ENCODE measurements at places on chromosomes 7 and 10.

- DNase-seq: no peak
These were observed 9.2 kb downstream of the ITPRIP start for GRCh38 chr10:104328896-104329710.

DNA sequence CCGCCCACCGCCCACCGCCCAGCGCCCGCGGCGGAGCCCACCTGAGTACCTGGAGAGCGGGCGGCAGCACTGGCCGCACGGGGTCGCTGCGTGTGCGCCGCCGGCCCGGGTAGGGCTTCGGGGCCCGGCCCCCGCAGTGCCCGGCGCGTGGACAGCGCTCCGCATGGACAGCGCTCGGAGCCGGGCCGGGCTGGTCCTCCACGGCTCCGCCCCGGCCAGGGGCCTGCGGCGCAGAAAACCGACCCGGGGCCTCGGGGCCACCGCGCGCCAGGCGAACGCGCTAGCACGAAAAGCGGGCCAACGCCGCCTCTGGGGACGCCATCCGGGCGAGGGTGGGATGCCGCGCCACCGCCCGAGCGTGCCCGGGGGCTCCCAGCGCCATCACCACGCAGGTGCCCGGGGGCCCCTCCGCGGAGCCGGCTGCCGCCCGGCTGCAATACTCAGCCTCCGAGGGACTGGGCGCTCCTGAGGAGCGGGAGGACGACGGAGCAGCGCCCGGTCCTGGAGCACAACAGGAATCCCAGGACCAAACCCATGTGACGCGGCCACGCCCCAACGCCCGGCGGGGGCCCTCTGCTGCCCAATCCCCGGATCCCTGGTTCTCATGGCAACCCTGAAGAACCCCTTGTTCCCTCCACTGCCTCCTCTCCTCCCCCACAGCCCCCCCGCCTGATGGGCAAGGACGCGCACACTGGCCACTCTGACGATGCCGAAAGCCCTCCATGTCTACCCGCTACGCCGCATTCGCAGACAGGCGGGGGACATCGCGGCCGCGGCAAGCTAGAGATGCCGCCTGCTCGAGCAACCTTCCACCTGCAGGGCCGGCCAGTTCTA is at the start of gene GRB10:
Gene GRB10 (minus strand): TSS at position 522 of the 834 bp plus-strand sequence. CDS start 50,574 bp downstream, outside the sequence.
- peak; percentile 84 for DNase-seq

DNA sequence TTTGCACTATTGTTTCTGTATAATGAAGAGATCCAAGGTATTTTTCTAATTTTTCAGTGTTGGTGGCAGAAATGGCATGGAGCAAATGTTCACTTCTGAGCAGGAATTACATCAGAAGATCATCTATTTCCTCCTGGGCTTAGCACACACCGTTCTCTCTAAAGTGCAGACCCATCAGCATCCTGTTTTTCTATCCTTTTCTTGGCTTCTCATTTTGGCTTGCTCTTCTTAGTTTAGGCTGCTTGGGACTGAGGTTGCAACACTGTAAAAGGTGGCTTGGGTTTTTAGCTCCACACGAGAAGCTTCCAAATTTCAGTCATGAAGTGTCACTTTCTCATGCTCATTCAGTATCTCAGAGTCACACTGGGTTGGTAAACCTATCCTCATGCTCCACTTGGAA is 79.9 kb upstream of the SMIM30 start:
- DNase-seq: no peak

DNA sequence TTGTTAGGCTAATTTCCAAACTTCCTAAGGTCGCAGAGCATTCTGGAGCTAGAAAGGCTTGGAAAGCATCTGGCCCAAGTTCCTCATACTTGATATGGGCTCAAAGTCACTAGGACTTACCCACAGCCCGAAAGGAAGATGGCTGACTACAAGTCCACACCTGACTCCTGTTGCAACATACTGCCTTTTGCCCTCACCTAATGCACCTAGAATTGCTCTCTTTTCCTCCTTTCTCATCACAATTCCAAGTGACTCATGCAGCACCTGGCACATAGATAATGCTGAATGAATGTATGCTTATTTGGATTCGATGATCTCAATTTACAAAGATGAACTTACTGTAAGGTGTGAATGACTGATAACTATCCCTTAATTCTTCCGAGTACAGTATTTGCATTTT is 131.5 kb downstream of the SORBS1 start:
- no peak for DNase-seq

DNA sequence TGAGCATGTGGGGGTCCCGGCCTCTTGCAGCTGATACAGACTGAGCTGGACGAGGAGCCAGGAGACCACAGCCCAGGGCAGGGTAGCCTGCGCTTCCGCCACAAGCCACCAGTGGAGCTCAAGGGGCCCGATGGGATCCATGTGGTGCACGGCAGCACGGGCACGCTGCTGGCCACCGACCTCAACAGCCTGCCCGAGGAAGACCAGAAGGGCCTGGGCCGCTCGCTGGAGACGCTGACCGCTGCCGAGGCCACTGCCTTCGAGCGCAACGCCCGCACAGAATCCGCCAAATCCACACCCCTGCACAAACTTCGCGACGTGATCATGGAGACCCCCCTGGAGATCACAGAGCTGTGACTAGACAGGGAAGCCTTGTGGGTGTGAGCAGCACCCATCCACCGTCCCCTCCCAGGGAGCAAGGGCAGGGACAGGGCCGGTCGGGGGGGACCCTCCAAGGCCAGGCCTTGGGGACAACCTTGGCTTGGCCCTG is 36.1 kb downstream of the PSAP start:
- no peak for DNase-seq

GRCh38 chr7:155846936-155847335 is 34.7 kb upstream of the SHH start:
- DNase-seq: no peak

DNA sequence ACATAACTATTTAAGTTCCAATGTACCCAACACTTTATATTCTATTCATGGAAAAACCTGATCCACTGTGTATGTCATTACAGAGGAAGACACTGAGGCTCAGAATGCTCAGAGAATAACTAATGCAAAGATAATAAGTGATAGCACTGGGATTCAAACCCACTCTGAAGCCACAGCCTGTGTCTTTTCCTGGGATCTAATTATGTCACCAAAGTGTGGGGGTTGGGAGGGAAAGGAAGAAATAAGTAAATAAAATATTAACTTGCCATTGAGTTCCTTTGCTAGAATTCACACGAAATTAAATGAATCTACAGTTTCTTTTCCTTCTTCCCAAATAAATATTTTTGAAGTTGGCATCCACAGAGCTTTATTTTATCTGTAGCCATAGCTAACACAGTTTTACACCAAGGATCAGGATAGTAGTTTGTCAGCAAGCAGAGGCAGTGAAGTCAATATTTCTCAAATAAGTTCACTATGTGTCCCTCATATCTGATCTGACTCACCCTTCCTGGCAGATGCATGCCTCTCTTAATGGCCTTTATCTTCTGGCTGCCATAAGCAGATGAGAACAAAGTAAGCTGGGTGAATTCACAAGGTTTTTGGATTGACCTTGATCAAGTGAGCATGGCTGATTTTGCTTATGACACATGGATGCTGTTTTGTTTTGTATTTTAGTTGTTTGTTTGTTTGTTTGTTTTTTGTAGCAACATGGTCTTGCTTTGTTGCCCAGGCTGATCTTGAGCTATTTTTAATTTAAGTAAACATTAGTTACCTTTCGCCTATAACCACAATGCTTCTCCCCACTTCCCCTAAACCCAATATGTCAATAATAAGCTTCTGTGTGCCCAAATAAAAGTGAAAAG is 6.3 kb downstream of the RAPGEF5 start:
- DNase-seq: no peak

GRCh38 chr10:109676703-109677102 is 246.6 kb downstream of the XPNPEP1 start:
- DNase-seq: no peak

GRCh38 chr10:90751107-90751997 is 106.5 kb downstream of the HTR7 start:
- DNase-seq: peak; percentile 2

DNA sequence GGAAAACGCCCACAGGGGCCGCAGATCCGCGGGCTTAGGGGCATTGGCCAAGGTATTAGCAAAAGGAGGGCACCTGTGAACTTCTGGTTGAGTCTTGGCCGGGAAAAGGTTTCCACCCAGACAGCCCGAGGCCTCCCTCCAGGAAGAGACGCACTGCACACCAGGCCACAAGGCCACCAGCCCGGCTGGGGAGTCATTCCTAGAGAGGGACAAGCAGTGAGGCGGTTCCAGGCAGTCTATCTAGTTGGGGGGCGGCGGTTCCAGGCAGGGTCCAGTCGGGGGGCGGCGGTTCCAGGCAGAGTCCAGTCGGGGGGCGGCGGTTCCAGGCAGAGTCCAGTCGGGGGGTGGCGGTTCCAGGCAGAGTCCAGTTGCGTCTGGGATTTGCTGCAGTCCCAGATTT is 518.5 kb downstream of the GLRX3 start:
- DNase-seq: no peak

DNA sequence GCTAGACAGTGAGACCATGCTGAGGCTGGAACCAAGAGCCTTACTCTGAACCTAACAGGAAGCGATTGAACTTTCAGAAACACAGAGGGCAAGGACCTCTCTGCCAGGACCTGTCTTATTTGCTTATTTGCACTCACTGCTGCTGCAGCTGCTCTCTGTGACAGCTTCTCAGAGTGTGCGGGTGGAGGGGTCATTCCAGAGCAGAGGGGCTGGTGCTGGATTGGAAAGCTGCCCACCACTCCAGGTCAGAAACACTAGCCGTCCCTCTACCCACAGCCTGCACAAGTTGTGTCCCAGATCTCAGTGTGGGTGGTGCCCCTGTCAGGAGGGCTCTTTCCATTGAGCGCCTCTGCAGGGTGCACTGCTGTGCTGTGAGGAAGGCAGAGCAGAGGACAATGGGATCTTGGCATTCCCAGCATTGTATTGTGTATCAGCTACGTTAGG is 126.2 kb downstream of the CCNY start:
- no peak for DNase-seq

DNA sequence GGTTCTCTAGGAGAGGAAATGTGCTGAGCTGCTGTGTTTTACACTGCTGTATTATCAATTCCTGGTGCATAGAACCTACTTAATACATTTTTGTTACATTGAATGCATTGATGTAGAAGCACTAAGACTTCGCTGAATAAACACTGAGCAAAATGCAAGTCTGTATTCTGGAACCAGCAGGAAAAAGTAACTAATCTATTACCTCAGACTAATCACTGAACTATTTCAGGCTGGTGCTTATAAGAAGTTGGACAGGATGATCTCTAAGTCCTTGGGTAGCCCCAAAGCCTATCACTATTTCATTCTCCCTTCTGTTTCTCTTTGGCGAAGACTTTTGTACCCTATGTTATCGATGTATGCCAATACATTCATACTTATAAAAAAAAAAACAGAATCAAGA is 87.2 kb upstream of the LRRTM3 start:
- DNase-seq: no peak

DNA sequence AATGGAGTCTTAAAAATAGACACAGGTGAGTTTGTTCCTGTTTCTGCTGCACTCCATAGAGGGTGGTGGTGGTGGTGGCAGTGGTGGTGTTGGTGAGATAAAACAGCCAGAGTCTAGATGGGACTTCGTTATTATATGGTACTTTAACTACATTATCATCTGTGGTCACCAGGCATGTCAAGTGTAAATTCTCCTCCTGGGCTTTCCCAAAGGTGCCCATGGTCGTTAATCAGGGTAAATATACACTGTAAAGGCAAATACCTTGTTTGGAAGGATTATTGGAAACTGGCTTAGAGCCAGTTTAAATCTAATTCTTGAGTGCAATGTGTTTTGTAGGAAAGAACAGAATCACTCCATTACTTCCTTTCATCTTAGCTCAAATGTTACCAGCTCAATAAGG is 21.5 kb upstream of the COMMD3 start:
- no peak for DNase-seq

GRCh38 chr10:27696466-27696865 is 49.2 kb downstream of the MKX start:
- DNase-seq: no peak

DNA sequence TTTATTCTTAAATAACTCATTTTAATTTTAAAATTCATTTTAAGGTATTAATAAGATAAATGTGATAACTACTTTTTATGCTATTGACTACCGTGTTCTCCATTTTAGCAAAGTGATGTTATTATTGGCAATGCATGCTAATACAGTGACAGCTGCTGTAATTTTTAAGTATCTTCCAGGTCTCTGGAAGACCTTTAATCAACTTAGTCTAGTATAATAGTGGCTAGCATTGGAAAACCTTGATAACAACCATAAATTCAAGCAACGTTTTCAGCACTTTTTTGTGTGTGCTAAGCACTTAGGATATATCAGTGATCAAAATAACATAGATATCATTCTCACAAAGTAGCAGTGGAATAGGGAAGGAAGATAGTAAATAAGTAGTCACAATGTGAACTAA is 230.9 kb upstream of the MAGI2 start:
- DNase-seq: no peak

- no peak for DNase-seq
These were observed 63.8 kb upstream of the NPS start for GRCh38 chr10:127485153-127485857.

DNA sequence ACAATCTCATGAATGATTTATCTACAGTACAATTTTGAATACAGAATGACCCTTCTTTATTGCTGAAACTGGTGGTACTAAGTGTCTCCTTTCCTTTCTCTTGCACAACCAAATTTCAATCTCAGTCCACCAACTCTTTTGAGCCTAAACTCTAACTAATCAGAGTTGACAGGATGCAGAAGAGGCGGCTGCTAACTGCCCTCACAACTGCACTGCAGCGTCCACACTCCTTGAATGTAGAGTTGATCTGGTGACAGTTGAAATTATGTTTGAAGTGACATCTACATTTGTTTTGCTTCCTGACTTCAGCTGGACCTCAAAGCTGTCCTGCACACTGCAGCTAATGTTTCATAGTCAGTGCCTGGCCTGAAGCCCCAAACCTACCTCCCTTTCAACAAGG is 139.6 kb downstream of the ZMYND11 start:
- DNase-seq: no peak

DNA sequence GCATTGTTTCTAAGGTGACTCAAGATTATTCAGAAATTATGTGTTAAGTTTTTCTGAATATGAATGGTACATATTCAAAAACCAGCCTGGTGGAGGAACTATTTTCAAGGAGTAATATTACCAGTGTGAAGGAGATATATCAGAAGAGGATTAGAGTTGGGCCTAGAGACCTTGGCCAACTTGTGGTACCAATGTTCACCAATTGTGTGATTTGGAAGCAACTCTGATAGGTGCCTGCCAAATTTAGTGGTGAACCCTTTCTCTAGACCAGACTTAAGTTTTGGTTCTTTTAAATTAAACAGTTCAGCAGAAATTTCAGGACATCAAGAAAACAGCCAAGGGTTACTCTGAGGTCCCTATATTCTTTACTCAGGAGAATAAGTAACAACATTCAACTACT is 88.6 kb downstream of the RNLS start:
- no peak for DNase-seq
